ENCODE measurements at places on chromosomes 2 and 18. TPM values are rescaled to one million over a fixed set of nuclear protein-coding genes. Genes with fewer than 3 reads are reported as not detected.

NT5DC4 gene
- total RNA-seq: not detected

LRATD1 gene
- total RNA-seq: 1.6 TPM

CNGA3 gene
- total RNA-seq: not detected

VWA3B gene
- 0.18 TPM for total RNA-seq

MAP3K19 gene
- not detected for total RNA-seq

CFC1 gene
- total RNA-seq: not detected

BOK gene
- total RNA-seq: 95.8 TPM

KHK gene
- total RNA-seq: 267 TPM

CXCR1 gene
- 0.30 TPM for total RNA-seq

R3HDM1 gene
- 12.4 TPM for total RNA-seq

GALNT3 gene
- total RNA-seq: 1.1 TPM

CNPPD1 gene
- 31.2 TPM for total RNA-seq

MEP1B gene
- 1.3 TPM for total RNA-seq

GPBAR1 gene
- 1.3 TPM for total RNA-seq

FAM117B gene
- 2.3 TPM for total RNA-seq

PKDCC gene
- 14.2 TPM for total RNA-seq

IL36RN gene
- not detected for total RNA-seq

SRSF7 gene
- total RNA-seq: 47.8 TPM

C2orf78 gene
- not detected for total RNA-seq

DSC3 gene
- total RNA-seq: 0.03 TPM
